ENCODE measurements at places on chromosomes 7 and 10. TPM values are rescaled to one million over a fixed set of nuclear protein-coding genes. Genes with fewer than 3 reads are reported as not detected.

CLRN3 gene
- not detected for total RNA-seq

EXOC4 gene
- total RNA-seq: 51.7 TPM

NPFFR1 gene
- total RNA-seq: not detected

- H3K27ac ChIP-seq: no peak overlapping the region
- no peaks in the 10 kb centered on the region for H3K36me3 ChIP-seq
- no peak for DNase-seq
- no peaks in the 10 kb centered on the region for H3K27me3 ChIP-seq
- H3K4me1 ChIP-seq: peaks cover 17% of the 10 kb centered on the region
Observed at GRCh38 chr10:88062385-88062784, 199.0 kb downstream of the PTEN start.

DNA sequence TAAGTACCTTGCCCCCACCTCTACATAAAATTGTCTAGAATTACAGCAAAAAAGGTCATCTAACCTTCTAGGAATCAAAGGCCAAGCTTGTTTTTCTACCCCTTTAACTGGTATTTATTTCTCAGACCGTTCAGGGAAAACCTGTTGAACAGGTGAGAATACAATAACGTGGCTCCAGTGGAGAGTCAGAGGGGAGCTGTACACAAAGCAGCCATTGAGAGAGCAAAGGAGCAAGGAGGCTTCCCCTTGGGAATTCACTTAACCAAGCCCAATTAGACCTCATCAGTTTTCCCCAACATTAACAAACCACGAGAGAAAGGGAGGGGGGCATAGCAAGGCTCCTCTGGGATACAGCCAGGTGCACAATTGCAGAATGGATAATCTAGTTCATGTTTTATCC is 101.9 kb downstream of the ELMO1 start:
- H3K4me3 ChIP-seq: no peak overlapping the region
- no peak overlapping the region for H3K27ac ChIP-seq
- no peaks in the 10 kb centered on the region for H3K36me3 ChIP-seq
- no peak for DNase-seq

DNA sequence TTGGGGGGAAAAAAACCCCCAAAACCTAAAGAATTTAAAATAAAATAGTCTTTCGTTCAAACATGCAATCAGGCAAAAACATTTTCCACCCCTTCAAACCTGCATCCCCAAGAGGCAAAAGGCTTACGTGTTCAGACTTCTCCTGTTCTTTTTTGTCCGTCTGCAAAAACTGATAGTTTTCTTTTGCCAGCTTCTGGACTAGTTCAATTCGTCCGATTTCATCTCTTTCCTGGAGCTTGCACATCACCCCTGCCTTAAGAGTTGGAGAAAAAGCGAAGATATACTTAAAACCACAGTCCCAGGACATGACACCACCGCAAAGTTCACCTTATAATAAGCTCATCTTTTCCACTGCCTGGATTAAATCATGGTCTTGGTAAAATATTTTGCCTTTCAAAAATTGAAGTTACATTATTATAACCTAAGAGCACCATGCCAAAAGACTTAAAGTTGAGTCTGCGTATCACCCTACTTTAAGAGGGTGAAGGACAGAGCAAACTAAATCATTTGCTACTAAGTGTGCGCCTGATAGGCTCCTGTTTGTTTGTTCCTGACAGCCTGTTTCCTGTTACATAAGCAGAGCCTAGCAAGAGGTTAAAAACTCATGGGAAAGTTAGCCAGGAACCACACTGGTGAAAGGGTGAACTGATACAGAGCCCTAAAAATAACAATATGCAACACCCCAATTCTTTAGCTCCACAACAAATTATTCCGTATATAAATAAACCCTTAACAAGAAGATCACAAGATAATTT is 137.0 kb downstream of the RAPGEF5 start:
- no peak overlapping the region for H3K27ac ChIP-seq
- H3K4me1 ChIP-seq: no peaks in the 10 kb centered on the region
- no peaks in the 10 kb centered on the region for H3K36me3 ChIP-seq
- no peak for DNase-seq
- H3K4me3 ChIP-seq: no peak overlapping the region
- H3K27me3 ChIP-seq: no peaks in the 10 kb centered on the region

DNA sequence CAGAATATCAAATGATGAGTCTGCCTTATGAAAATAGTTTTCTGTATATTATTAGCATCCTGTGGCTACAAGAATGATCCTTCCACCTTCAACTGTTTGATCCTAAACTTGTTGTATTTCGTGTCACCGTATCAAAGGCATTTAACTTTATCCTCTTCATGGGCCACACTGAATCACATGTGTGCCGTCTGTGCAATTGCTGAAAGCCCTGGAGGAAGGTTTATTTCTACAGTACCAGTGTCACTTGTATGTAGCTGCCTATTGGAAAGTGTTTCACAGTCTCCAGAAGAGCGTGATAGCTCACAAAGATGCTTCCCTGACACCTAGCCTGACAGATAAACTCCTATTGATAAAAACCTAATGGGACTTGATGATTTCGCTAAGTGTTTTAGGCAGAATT is 94.5 kb downstream of the ITGA8 start:
- no peaks in the 10 kb centered on the region for H3K36me3 ChIP-seq
- peak; percentile 29 for DNase-seq
- peaks cover 12% of the 10 kb centered on the region for H3K4me1 ChIP-seq
- no peaks in the 10 kb centered on the region for H3K27me3 ChIP-seq
- no peak overlapping the region for H3K27ac ChIP-seq
- no peak overlapping the region for H3K4me3 ChIP-seq

- no peaks in the 10 kb centered on the region for H3K36me3 ChIP-seq
- H3K4me3 ChIP-seq: no peak overlapping the region
- H3K27ac ChIP-seq: no peak overlapping the region
- no peak for DNase-seq
- peaks cover 12% of the 10 kb centered on the region for H3K4me1 ChIP-seq
Observed at GRCh38 chr10:61621605-61622051, 41.1 kb upstream of the CABCOCO1 start.

GRCh38 chr7:140326116-140326928 is 72.0 kb downstream of the SLC37A3 start:
- 0 out of 2 replicates have a peak, but pooled peaks cover 5% of the 10 kb centered on the region for H3K4me1 ChIP-seq
- H3K27me3 ChIP-seq: no peaks in the 10 kb centered on the region
- H3K4me3 ChIP-seq: peak overlapping the region; percentile 58
- no peaks in the 10 kb centered on the region for H3K36me3 ChIP-seq
- H3K27ac ChIP-seq: no peak overlapping the region

DNA sequence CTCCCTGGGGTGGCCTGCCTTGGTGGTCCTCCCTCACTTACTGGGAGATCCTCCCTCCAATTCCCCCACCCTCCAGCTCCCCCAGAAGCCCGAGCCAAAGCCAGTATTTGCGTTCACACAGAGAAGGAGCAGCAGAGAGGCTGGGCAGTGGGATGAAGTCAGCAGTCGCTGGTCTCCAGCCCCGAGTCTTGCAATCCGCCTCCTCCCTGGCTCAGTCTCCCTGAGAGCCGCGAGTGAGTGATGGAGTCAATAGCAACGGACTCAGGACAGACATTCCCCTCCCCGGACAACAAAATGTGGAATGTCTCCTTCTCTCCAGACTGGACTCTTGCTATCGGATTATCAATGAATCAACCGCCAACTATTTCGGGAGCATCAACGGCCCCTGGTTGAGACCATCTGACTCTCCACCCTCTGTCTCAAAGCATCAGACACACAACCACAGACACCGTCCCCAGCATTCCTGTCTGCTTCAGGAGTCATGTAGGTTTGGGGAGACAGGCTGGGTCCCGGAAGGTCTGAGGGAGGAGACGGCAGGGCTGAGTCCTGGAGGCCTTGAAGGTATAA is 178.4 kb downstream of the SH3PXD2A start:
- peak overlapping the region; percentile 77 for H3K4me3 ChIP-seq
- H3K36me3 ChIP-seq: no peaks in the 10 kb centered on the region
- peak; percentile 98 for DNase-seq
- H3K4me1 ChIP-seq: peaks cover 48% of the 10 kb centered on the region

GRCh38 chr7:98826811-98827231 is 43.0 kb downstream of the TMEM130 start:
- H3K36me3 ChIP-seq: no peaks in the 10 kb centered on the region
- H3K4me1 ChIP-seq: peaks cover 9% of the 10 kb centered on the region
- H3K27ac ChIP-seq: no peak overlapping the region
- peak; percentile 49 for DNase-seq
- H3K4me3 ChIP-seq: no peak overlapping the region

GRCh38 chr10:18044976-18045720 is 93.4 kb downstream of the SLC39A12 start:
- no peaks in the 10 kb centered on the region for H3K36me3 ChIP-seq
- peak; percentile 43 for DNase-seq
- H3K4me1 ChIP-seq: peaks cover 9% of the 10 kb centered on the region
- H3K27me3 ChIP-seq: no peaks in the 10 kb centered on the region

GRCh38 chr10:76358743-76359395 is 927.4 kb downstream of the LRMDA start:
- H3K36me3 ChIP-seq: no peaks in the 10 kb centered on the region
- H3K4me1 ChIP-seq: peaks cover 3% of the 10 kb centered on the region
- H3K4me3 ChIP-seq: no peak overlapping the region
- H3K27me3 ChIP-seq: no peaks in the 10 kb centered on the region

Data from GM23248 (cell line).